DMS53 (cell line): ENCODE measurements at places on chromosomes 12 and 14.

DNA sequence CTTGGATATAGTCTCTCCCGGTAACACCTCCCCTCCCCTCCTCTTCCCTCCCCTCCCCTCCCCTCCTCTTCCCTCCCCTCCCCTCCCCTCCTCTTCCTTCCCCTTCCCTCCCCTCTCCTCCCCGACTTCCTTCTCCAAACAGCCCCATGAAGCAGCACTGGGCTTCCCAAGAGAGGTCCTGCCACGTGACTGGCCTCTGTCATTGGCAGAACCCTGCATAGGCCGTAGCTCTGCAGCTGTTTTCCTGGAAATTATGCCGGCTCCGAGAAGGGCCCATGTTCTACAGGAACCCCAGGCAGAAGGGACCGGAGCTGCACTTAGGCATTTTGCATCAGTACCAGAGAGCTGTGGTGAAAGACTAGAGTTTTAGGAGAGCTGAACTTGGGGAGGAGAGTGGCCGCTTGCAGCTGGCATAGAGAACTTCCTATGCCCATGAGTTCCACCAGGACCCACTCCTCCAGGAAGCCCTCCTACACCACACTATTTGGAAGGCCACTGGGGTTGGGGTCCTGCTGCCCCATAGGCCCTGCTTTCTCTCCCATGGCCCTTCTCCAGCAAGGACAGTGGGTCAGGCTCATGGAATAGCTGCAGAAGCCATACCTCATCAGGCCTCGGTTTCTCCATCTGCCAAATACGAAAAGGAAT, 5.1 kb upstream of the TNFAIP2 start:
- DNase-seq = no peak

- no peak for DNase-seq
These were observed 907.5 kb upstream of the ATXN7L3B start for GRCh38 chr12:73629893-73630831.

GRCh38 chr12:64170024-64170423, 52.1 kb downstream of the KICS2 start:
- no peak for DNase-seq

DNA sequence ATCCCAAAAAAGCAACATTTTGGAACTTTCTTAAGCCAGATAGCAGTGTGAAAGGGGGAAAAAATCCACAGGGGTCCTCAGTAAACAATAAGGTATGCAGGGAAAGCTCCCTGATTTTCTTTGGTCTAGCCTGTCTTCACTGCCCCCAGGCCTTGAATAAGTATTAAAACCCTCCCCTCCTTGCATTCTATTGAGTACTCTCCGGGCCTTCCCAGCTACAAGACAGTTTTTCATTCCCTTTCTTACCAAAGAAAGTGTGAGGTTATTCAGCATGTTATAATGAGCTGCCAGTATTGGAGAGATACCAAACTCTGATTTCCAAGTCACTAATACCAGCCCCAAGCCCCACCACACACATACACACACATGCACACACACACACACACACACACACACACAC, 59.8 kb upstream of the KIF21A start:
- DNase-seq = no peak

GRCh38 chr12:121248622-121249021, 38.7 kb downstream of the P2RX4 start:
- DNase-seq = no peak

DNA sequence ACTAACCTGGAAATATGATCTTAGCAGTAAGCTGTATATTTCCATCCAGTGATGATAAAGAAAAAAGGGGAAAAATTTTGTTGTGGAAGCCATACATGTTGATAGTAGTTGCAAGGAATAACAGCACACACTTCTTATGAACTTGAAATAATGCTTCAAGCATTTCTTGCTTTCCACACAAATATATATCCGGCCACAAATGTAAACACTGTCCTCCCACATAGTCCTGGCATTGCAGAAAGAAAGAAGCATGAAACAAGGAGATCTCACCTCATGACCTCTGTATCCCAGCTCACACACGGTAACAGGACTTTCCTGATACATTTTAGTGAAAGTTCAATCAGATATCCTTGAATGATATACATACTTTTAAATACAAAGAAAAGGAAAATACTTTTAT, 56.0 kb downstream of the LLPH start:
- no peak for DNase-seq

- DNase-seq = no peak
These were observed 234.6 kb upstream of the FLRT2 start for GRCh38 chr14:85295318-85295717.

DNA sequence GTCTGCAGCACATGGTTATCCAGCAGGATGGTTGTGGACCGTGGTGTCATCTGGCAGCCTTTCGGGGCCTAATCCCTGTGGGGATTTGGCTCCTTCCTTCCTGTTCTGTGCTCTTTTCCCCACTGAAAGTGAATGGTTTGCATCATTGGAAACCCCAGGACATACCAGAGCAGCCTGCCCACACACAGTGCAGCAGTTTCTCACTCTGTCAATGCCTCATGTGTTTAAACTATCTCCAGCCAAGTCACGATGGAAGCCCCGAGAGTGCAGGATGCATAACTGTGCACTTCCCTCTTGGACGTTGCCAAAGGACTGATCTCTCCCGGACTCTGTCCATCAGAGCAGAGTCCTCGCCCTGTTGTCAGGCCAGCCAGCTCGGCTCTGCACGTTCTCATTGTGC, 29.0 kb upstream of the AMN start:
- no peak for DNase-seq

GRCh38 chr14:91405724-91406435, 11.7 kb downstream of the CCDC88C start:
- no peak for DNase-seq

GRCh38 chr12:62288328-62288727, 28.1 kb downstream of the USP15 start:
- no peak for DNase-seq

DNA sequence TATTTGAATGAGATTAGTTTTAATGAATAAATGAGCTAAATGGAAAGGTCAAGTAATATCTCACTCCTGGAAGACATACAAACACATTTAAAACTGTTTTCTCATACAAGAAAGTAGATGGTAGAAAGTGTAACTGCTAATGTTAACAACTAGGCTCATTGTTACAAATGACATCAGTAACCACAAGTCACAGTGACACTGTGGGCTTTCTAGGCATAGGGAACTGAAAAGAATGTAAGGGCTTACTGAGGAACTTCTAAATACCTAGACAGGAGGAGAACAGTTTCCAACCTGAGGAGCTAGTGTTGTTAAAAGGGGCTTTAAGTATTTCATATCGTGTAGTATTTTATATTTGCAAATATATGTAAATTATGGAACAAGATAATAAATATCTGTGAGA, 17.5 kb upstream of the ERGIC2 start:
- DNase-seq = no peak
